NCI-H2107 (cell line): ENCODE measurements at places on chromosomes 4 and X.
A peak's percentile ranks its signal among the peaks of the same experiment; 100 is the strongest.

GRCh38 chr4:78566834-78567499 is 15.4 kb downstream of the ANXA3 start:
- no peak for DNase-seq

GRCh38 chr4:114361249-114361648 is 237.4 kb upstream of the UGT8 start:
- no peak for DNase-seq

DNA sequence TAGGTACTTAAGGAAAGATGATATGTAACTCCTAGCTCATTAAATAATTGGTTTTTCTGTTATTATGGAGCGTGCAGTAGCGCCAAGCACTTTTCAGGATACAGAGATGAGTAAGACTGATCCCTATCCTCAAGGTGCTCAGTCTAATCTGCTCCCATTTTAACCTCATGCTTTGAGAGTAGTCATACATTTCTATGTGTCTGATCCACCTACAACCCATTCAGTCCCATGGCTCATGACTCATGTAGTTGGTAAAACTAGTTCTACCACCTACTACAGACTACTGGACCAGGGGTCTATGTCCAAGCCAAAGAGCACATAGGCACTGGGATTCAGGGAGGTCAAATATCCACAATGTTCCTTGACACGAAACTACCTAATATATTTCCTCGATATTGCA is 60.8 kb downstream of the TMEM154 start:
- no peak for DNase-seq

- no peak for DNase-seq
These were observed 18.9 kb upstream of the MRFAP1 start for GRCh38 chr4:6621556-6621927.

DNA sequence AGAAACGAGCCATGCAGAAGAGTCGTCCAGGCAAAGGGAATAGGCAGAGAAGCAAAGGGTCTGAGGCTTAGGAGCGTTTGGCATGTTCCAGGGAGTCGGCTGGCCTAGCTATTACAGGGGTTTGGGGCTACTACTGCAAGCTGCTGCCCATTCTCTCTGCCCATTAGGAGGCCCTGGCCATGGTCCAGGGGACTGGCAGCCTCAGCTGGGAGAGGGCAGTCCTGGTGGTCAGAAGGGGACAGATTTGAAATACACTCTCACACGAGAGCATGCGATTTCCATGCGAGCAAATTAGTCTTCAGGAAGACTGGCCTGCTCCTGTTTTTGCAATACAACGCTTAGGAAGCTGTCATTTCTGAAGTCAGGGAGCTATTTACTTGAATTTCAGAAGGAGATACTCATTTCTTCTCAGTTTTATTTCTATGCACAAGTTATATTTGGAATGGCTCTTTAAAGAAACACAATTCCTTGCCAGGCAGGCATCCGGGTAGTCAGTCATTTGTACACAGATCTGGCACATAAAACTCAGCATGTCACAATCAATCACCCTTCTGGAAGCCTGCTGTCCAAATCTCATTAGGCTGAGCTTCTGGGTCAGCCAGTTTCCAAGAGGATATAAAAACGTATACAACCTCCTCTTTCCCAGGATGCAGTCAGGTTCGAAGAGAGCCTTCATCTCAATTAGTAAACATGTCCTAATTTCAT is 27.0 kb downstream of the PROM1 start:
- no peak for DNase-seq

- no peak for DNase-seq
These were observed 68.4 kb upstream of the RELL1 start for GRCh38 chr4:37754410-37755185.

DNA sequence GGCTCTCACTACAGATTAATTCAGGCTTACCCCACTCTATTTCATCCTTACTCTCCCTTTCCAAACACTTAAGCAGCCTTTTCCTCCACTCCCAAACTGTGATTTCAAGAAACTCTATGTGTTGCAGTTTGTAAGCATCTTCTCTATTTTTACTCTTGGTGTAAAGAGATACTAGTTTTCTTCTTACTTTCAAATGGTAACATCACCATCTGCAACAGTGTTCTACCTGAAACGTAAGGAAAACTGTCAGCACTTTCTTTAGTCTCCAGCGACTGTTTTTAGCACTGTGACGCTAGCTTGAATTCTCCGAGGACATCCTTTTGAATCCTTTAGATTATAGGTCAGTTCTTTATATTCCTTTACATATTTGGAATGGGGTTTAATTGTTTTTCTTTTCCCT is 335.2 kb downstream of the PDGFC start:
- DNase-seq = no peak

DNA sequence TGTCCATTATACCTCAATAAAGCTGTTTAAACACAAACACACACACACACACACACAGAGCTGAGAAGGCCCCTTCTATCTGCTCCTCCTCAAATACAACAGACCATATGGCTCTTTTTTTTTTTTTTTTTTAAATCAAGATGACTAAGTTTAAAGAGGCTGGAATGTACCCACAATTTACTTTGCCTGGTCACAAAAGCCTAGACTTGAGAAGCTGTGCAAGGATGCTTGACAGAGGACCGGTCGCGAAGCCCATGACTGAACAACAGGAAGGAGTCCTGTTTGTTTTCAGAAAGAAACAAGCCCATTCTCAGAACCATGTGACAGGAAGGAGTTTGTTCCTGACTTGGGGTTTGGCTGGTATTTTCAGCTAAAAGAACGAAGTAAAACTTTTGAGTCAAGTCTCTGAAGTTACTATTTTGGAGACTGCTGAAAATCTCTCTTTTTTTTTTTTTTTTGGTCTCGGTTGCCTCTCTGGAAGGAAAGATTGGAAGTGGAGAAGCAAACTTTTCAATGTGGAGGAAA is 650.9 kb upstream of the TENM3 start:
- no peak for DNase-seq

DNA sequence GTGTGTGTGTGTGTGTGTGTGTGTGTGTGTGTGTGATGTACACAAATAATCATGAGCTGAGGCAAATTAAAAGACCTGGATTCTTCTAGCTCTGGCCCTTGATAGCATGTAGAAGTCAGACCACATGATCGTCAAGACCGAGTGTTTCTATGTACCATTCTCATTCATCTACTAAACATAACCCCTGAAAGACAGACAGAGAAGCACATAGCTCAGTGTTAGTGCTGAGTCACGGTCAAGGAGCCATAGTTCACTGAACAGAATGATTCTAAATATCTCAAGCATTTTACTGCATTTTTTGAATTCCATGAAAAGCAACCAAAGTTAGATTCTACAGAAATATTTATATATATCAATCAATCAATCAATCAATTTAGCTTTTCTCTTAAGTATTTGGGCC is 412.3 kb upstream of the CXorf51A start:
- no peak for DNase-seq

GRCh38 chr4:78656968-78657445 is 105.4 kb downstream of the ANXA3 start:
- no peak for DNase-seq

GRCh38 chr4:153209410-153209809 is 5.2 kb downstream of the TRIM2 start:
- peak; percentile 36 for DNase-seq

GRCh38 chr4:16001484-16001858 is 38.5 kb upstream of the FGFBP2 start:
- no peak for DNase-seq

DNA sequence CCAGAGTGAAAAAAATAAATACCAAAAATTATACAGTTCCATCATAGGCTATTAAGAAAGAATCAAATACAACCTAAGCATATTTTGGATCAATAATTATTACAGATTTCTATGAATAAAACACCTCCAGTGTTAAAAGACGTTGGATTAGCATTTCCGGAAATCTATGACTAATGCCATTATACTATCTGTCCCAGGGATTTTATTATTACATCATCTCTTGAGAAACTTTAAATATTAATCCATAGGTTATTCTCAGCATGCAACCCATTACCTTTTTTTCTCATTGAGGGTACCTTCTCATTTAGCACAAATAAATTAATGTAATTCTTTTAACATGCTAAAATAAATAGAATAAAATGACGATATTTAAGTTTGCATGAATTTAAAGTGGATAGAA is 44.6 kb downstream of the CXorf58 start:
- DNase-seq = no peak

GRCh38 chr4:140100771-140101170 is 53.2 kb downstream of the MAML3 start:
- no peak for DNase-seq

- DNase-seq = no peak
These were observed 90.7 kb upstream of the PCDH18 start for GRCh38 chr4:137623013-137623412.

GRCh38 chrX:131187206-131187605 is 101.9 kb downstream of the IGSF1 start:
- no peak for DNase-seq

GRCh38 chrX:118780911-118781310 is 42.7 kb upstream of the ZCCHC12 start:
- DNase-seq = no peak

- no peak for DNase-seq
These were observed 20.9 kb downstream of the SPATA18 start for GRCh38 chr4:52071791-52072546.

DNA sequence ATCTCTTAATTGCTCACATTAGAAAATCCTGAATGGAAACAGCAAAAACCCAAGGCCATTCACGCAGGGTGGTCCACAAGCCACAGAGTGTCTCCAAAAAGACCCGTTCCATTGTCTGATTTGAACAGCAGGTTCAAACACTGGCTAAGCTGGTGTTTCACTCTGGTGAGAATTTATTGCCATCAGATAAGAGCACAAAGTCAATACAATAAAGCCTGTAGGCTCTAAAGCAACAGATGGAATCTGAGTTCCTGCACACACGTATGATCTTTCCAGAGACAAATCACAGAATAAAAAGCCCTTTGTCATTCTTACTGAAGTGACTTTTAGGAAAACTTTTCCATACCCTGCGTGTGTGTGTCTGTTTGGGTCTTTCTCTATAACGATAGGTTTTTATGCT is 5.1 kb upstream of the SFRP2 start:
- no peak for DNase-seq

DNA sequence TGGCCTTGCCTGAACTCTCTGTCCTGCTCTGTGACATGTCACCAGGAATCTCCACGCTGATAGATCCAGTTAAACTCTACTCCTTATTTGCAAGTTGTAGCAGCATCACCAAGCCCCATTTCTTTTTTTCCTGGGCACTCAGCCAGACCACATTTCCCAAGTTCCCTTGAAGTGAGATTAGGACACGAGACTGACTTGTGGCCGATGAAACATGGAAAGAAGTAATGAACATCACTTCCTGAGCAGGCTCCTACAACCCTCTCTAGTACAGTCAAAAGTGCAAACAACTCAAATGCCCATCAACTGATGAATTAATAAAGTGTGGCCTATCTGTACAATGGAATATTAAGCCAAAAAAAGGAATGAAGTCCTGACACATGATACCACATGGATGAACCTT is 74.6 kb downstream of the MAP3K15 start:
- no peak for DNase-seq

- no peak for DNase-seq
These were observed 199.9 kb upstream of the NEIL3 start for GRCh38 chr4:177109769-177110168.

DNA sequence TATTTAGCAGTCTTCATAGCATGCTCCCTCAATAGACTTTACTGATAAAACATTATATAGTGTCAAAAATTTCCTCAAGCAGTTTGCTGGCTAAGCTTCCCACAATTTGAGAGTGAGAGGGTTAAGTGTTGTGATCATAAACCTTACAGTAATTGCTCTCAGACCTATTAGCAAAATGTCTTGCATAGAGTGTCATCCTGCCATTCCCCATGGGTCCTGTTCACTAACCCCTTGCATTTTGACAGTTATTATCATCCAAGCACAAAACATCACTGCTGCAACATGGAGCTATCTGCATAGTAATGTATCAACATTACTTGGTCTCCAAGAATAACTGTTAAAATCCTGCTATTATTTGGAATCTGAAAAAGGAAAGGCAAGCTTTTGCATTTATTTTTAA is 196.1 kb upstream of the GK2 start:
- DNase-seq = no peak

GRCh38 chr4:183287677-183288076 is 32.4 kb downstream of the CLDN22 start:
- DNase-seq = no peak

DNA sequence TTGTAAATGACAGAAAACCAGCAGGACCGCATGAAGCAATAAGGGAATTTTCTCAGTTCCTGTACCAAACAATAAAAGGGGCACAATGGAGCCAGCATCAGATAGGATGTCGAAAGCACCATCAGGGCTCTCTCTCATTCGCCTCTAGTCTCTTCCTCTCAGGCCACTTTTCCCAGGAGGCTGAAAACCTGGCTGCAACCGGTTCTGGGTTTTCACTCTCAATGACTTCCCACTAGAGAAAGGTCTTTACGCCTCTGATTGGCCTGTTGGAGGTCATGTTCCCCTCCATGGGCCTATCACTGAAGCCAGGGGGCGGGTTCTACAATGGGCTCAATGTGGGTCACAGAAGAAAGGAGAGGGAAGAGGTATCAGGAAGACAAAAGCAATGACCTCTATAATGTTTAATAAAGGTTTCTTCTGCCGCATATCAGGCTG is 29.3 kb downstream of the ZNF827 start:
- peak; percentile 48 for DNase-seq

DNA sequence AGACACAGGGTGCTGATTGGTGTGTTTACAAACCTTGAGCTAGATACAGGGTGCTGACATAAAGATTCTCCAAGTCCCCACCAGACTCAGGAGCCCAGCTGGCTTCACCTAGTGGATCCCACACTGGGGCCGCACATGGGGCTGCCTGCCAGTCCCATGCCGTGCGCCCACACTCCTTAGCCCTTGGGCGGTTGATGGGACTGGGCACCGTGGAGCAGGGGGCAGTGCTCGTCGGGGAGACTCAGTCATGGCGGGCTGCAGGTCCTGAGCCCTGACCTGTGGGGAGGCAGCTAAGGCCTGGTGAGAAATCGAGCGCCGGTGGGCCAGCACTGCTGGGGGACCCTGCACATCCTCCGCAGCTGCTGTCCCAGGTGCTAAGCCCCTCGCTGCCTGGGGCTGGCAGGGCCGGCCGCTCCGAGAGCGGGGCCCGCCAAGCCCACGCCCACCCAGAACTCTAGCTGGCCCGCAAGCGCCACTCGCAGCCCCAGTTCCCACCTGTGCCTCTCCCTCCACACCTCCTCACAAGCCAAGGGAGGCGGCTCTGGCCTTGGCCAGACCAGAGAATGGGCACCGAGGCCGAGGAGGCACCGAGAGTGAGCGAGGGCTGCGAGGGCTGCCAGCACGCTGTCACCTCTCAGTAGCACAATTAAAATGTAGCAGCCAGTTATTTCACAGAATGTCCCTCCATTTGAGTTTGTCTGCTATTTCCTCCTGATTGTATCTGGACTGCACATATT is 76.1 kb upstream of the PNPLA4 start:
- DNase-seq = no peak

- DNase-seq = no peak
These were observed 115.0 kb downstream of the ADAM29 start for GRCh38 chr4:175033162-175033561.

- no peak for DNase-seq
These were observed 41.1 kb upstream of the TMEM184C start for GRCh38 chr4:147576084-147576483.

DNA sequence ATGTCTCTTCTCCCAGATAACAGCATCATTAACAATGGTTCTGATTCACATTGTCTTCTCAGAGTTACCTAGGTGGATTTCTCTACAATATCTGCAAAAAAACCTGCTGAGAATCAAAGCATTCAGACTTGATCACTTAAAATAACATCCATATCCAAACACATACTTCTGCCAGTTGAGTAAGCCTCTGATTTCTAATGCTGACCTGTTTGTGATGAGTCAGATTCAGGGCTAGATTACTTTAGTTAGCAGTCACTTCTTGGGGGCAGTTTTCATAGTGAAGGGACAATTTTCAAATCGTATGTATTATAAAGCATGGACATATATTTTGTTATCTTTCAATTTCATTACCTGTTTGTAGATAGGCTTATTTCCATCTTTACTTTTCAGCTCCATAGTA is 35.5 kb downstream of the CCNI start:
- no peak for DNase-seq
